ENCODE measurements at places on chromosomes 4 and X. TPM values are rescaled to one million over a fixed set of nuclear protein-coding genes. Genes with fewer than 3 reads are reported as not detected.

- DNase-seq, result no peak
These were observed 21.0 kb downstream of the JAKMIP1 start for GRCh38 chr4:6179362-6179761.

GRCh38 chr4:140297221-140297570 lies 76.2 kb upstream of the SCOC start:
- DNase-seq, result no peak

DNA sequence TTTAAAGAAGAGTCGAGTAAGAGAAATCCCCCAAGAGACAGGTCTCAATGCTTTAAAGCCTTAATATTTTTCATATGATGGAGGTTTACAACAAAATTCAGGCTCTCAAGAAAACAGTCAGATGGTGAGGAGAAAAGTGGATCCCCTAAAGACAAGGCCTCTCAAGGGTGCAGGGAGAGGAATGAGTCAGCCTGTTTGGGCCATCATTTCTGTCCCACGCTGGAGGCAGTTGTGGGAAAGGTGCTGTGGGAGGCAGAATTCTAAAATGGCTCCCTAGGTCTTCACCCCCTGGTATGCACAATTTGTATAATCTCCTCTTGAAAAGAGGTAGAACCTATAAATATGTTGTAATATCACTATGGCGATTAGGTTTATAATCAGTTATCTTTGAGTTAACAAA lies 4.6 kb upstream of the TIFA start:
- DNase-seq, result no peak

GRCh38 chr4:163493643-163494359 lies 689 bp upstream of the TMA16 start:
- no peak for DNase-seq

- DNase-seq, result no peak
These were observed 28.5 kb upstream of the FGF2 start for GRCh38 chr4:122798101-122798500.

Gene MXRA5
- polyA plus RNA-seq, result not detected

Gene UGT2A2
- polyA plus RNA-seq, result not detected

Gene SSX3
- polyA plus RNA-seq, result not detected

Gene MGARP
- polyA plus RNA-seq, result not detected
